SW 1271 (cell line): ENCODE measurements at places on chromosomes 12 and 14.

DNA sequence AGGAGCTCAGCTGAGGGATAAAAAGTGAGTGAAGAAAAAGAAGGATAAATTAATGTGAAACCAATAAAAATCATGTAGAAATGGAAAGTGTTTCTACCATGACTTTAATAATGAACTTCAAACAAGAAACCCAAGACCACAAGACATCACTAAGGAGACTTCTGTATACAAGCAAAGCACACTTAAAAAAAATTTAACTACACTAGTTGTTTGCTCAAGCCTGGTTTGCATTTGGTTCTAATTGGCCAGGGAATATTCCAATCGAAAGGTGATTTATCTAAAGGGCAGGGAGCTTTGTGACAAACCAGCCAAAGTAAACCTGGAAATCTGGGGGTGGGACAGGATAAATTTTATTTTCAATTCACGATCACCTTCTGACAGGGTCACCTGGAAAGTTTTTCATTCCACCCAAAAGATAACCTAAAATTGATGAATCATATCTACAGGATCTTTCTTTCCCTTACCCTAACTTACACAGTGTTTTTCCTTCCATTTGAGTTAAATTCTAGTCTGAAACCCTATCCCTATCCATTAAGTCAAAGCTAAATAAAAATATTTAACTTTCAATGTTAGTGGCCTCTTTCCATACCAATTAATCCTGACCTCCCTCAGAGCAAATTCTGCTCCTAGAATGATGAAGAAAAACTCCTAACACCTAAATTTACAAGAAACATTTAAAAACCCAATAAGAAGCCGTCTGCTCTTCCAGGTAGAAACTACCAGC, 2.6 kb downstream of the EGLN3 start:
- no peak for DNase-seq

DNA sequence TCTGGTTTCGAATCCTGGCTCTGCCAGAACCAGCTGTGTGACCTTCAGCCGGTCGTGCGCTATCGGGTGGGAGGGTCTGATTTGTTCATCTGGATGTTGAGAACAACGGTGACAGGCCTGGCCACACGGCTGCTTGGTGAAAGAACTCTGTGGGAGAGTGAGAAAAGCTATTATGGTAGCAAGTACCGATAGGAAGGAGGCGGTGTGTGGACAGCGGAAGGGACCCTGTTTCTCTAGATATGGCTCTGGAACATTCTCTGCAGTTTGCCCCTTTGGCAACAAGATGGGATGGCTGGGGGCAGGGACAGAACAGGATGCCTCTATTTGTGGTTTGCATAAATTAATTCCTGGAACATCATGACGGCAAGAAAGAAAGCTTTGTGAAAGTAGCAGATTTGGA, 347.3 kb downstream of the AACS start:
- DNase-seq: no peak

GRCh38 chr14:77186911-77187648, 5.5 kb downstream of the TMEM63C start:
- no peak for DNase-seq

- no peak for DNase-seq
Observed at GRCh38 chr12:51866762-51867161, 18.2 kb upstream of the FIGNL2 start.

GRCh38 chr14:100587086-100587762, at the start of gene BEGAIN:
Gene BEGAIN (minus strand): TSS chr14:100587417. CDS start chr14:100587290, 127 bp downstream.
- DNase-seq: no peak

- DNase-seq: no peak
Observed at GRCh38 chr12:54338698-54339296, 13.9 kb downstream of the COPZ1 start.

DNA sequence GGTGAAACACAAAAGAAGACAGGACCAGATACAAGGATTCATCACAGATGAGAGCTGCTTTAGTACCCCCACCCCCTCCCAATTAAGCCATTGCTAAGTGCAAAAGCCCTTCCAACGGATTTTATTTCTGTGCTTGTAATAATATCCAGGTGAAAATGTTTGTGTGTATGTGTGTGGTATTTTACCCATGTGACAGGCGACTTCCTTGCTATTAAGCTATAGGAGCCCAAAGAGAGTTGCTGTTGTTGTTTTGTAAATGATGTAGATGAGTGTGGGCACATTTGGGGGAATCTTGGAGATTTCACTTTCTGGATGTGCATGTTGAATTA, 3.2 kb upstream of the HOXC4 start:
- DNase-seq: no peak

- DNase-seq: no peak
Observed at GRCh38 chr12:32336261-32336660, 63.1 kb upstream of the FGD4 start.

DNA sequence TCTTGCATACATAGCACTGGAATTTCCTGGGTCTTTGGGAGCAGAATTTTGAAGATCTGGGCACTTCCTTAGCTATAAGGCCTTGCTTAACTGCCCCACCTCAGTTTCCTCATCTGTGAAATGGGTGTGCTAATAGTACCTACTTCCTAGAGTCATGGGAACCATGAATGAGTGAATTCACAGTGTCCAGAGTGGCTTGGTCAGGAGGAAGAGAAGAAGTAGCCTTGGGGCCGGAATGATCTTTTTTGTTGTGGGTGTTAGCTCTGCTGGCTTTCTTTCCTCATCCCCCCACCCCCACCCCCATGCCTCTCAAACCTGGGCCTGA, 2.4 kb downstream of the SH2B3 start:
- DNase-seq: no peak

DNA sequence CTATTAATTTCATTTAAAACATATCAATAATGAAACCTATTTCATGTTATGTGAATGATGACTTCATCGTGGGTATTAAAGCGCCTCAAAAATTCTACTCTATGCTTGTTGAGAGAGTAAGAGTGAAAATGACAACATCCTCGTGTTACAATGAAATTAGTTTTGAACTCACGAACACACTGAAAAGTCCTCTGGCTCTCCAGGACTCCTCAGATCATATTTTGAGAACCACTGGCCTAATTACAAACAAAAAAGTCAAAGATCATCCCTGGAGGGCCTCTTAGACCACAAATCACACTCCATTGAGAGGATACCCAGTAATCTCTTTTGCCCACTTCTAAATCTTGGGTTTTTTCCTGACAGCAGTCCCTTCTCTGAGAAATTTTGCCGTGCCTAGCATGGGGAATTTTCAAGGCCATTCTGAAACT, 19.1 kb downstream of the DAAM1 start:
- DNase-seq: no peak

DNA sequence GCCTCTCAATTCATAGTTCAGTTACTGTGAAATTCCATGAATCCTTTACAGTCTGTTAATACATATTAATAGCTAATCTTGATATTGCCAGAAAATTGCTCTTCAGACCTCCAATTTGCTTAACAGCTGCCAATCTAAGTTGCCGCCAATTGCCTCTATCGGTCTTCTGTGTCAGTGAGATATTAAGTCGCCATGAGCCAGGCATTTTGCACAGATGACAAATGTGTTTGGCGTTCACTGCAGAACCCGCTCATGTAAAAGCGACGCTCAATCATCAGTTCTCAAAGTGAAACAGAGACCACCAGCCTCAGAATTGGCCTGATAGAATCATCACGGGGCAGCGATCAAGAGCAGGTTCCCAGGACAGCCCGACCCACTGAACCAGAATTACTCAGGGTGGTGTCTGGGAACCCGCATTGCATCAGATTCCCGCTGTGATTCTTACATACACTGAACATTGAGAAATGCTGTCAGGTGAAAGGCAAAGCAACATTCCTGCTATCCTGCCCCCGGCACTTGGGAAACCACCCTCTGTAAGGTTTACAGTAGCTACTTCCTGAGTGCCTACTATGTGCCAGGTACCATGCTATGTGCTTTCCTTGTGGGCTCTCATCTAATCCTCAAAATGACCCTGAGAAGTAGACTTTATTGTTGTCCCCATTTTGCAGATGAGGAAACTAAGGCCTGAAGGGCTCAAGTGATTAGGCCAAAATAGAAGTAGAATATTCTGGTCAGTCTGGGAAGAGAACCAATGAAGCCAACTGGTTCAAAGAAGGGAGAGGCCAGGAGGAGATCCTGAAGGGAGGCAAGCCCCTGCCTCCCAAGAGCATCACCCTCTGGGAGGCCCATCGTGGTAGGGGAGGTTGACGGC, 216.4 kb downstream of the SLC41A2 start:
- DNase-seq: no peak

DNA sequence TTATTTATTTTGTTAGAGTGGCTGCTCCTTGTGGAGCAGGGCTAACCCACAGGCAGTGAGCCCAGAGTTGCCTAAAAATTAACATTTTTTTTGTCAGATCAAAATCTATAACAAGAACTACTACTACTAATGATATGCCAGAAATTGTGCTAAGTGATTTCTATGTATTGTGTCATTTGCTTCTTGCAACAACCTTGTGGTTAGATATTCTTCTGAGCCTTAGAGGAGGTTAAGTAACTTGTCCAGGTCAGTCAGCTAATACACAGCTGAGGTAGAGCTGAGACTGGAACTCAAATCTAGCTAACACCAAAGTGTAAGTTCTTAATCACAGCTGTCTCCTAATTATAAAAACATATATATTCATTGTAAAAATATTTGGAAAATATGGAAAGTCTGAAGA, 29.8 kb downstream of the CFL2 start:
- no peak for DNase-seq
